Hematopoietic multipotent progenitor cell (in vitro differentiated cells): ENCODE measurements at places on chromosomes 12 and 14. TPM values are rescaled to one million over a fixed set of nuclear protein-coding genes. Genes with fewer than 3 reads are reported as not detected.

GRCh38 chr14:101791919-101792572 is 30.5 kb downstream of the PPP2R5C start:
- DNase-seq: peak; percentile 15

DNA sequence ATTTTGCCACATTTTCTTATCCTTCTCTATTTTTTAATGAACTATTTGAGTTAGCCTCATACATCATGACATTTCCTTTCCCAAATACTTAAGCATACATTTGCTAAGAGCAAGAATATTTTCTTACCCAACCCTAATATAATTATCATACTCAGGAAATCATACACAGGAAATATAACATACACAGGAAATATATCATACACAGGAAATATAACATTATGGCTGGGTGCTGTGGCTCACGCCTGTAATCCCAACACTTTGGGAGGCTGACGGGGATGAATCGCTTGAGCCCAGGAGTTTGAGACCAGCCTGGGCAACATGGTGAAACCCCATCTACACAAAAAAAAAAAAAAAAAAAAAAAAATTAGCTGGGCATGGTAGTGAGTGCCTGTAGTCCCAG is 4.9 kb downstream of the NCKAP1L start:
- DNase-seq: no peak

The CLEC14A gene
- total RNA-seq: 0.27 TPM

- no peak for DNase-seq
Measured at GRCh38 chr12:103558879-103559278, 28.2 kb upstream of the STAB2 start.

DNA sequence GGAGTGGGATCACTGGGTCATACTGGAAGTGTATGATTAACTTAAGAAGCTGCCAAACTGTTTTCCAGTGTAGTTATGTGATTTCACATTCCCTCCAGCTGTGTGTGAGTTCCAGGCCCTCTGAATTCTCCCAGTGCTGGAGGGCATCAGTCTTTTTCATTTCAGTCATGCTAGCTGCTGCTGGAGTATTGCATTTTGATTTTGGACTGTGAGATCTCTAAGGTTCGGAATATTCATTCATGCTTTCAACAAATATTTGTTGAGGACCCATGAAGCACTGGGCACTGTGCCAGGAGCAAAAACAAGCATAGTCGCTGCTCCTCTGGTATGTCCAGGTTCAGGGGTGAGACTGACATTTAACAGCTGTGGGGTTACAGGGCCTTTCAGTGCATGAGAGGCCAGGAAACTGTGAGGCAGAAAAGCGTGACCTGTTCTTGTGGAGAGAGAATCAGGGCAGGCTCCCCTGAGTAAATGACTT is 133.2 kb downstream of the SCARB1 start:
- no peak for DNase-seq

The TDRD9 gene
- 1.6 TPM for total RNA-seq
